Stimulated activated CD4-positive, alpha-beta T cell treated with anti-CD3 and anti-CD28 coated beads, Interleukin-1b, Interleukin-23, amount 100 ng/mL, for 1 hour (primary cell): ENCODE measurements at places on chromosomes 4 and X.

- no peak for DNase-seq
These were observed 207.3 kb upstream of the CENPE start for GRCh38 chr4:103405415-103405814.

DNA sequence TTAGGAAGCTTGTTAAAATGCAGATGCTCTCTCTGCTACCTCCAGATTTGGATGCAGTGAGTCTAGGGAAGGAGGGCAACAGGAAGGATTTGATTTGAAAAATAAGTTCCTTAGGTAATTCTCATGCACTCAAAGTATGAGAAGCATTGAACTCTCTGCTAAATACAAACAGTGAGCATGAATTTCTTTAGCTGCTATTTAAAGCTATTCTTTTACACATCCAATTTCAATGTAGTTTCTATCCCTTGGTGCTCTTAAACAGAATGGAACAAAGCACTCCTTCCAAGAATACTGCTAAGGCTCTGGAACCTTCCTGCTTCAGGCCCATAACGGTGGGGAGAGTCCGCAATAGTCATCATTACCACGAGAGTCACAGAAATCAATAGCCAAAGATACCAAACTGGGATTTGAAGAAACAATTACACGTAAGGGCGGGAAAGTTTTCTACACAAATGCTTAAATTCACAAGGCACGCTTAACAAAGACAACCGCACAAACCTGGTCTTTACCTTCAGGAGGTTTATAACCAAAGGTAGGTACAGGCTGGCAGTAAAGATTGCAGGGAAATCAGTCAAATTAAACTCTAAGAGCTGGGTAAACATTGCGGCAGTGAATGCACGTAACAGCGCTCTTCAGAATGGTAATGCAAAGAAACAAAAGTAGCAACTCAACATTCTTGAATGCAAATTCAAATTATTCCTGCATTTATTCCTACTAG is 123.2 kb upstream of the NAP1L5 start:
- DNase-seq: no peak

- no peak for DNase-seq
These were observed 323.3 kb downstream of the ASMT start for GRCh38 chrX:1938190-1938589.

- no peak for DNase-seq
These were observed 60.4 kb downstream of the SLC30A9 start for GRCh38 chr4:42050516-42051249.

DNA sequence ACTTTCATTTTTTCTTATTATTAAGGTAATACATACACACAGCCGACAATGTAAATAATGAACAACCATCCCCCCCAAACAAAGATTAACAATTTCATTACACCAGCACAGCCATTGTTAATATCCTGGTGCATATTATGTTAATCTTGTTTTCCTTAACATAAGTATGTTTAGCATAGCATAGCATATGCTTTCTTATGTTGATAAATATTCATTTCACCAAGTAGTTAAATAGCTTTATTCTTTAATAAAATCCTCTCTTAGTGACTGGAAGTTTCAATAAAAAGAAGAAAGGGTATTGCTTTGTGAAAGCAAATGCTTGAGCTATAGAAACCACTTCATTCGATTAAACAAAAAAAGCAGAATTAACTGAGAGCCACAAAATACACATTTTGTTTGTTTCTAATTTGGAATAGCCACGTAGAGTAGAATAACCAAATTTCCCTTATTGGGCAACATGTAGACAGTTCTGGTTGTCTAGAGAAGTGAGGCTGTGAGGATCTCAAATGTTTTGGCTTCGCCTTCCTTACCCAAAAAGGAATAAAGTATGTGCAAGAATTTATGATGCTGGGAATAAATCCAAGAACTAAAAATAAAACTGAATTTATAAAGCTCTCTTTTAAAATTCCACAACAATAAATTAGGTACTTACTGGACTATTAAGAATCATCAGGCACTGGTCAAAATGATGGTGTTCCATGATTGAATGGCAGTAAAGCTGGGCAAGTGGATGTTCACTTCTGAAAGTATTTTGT is 118.0 kb downstream of the PDE5A start:
- DNase-seq: no peak

DNA sequence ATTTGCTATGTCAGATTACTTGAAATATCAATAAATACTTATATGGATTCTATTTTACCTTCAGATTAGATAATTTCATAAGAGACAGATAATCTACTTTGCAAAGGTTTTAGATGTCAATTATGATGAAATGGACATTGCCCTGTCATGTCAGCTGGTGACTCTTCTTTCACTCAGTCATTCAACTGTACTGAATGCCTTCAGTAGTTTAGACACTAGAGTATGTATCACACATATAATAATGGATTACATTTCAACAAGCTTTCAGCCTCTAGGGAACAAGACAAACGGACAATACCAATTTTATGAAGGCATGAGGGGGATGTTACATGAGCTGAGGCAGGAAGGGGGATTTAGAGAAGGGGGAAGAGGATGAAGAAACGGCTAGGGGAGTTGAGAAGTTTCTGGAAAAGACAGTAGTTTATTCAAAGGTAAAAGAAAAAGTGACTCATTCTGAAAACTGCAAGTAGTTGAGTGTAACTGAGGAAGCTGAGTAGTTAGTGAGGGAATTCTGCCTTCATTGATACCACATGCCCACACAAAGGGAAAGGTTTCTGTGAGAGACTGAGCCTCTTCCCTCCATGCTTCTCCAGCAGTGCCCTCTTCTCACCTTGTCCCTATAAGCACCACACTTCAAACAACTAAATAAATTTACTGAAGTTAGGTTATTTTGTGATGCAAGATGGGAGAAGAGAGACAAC is 25.7 kb downstream of the SLC9B2 start:
- DNase-seq: no peak

- no peak for DNase-seq
These were observed 188.5 kb upstream of the TEX13C start for GRCh38 chrX:125131164-125131563.

DNA sequence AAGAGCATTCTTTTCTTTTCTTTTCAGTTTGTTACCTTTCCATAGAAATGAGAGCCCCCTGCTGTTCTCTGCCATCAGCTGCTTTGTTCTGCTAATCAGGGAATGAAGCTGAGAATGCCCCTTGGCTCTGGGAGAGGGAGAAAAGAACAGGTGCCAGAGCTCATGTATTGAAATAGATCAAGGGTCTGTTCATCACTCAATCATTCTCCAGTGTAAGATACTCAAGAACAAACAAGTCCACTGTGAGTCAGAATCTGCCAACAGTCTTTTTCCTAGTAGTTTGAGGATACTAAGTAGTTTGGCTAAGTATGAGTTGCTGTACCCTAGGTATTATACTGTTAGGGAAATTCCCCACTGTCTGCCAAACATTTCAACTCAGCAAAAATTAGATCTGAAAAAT is 144.3 kb downstream of the RTL3 start:
- no peak for DNase-seq

- no peak for DNase-seq
These were observed 215.9 kb downstream of the NR3C2 start for GRCh38 chr4:148226341-148226740.

DNA sequence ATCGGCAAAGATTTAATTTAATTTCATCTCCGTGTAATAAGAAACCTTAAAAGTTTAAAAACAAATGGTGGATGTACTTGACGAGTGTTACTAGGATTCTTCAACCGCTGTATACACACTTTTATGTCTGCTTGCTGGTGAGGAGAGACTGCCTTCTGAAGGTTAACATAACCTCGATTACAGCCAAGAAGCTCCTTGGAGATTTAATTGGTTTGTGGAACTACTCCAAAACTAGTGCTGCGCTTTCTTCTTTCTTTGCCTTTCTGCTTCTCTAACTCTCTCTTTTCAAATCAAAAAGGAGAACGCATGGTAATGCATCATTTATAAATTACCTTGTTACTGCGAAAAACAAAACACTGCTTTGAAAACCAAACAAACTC is 109.0 kb downstream of the ANTXR2 start:
- DNase-seq: no peak

- DNase-seq: no peak
These were observed 9.3 kb downstream of the TKTL1 start for GRCh38 chrX:154304846-154305245.

DNA sequence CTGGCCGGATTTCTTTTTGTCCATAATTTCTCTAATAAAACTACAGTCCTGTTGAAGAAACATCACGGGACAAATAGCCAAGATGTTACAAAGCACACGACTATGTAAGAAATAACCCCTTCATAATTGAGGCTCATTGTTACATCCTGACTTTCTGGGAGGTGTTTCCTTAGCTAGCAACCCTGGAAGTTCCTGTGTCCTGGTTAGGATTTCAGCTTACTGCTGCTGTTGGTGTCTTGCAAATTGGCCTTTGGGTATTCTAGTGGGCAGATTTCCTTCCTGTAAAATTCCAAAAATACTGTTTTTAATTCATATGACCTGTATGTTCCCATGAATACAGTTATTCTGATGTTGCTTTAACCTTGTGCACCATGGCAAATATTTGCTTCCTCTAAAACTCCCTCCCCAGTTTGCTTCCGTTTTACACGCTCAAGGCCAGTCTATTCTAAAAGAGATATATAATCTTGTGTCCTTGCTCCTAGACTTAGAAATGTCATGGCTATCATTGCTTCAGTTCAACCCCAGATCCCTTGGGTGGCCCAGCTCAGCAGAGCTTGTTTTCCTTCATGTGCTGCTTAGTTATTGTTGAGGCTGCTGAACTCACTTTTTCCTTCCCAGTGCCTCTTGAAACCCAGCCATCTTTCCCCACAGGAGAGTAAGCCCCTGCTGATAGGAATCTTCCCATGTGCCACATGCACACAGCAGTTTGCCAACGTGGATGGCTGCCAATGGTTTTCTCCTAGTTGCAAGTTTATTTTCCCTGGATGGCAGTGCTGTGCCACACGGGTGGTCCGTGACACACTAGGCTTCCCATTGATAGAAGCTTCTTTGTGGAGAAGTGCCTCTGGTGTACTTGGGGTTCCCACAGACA is 75.8 kb downstream of the TSPAN7 start:
- DNase-seq: no peak

DNA sequence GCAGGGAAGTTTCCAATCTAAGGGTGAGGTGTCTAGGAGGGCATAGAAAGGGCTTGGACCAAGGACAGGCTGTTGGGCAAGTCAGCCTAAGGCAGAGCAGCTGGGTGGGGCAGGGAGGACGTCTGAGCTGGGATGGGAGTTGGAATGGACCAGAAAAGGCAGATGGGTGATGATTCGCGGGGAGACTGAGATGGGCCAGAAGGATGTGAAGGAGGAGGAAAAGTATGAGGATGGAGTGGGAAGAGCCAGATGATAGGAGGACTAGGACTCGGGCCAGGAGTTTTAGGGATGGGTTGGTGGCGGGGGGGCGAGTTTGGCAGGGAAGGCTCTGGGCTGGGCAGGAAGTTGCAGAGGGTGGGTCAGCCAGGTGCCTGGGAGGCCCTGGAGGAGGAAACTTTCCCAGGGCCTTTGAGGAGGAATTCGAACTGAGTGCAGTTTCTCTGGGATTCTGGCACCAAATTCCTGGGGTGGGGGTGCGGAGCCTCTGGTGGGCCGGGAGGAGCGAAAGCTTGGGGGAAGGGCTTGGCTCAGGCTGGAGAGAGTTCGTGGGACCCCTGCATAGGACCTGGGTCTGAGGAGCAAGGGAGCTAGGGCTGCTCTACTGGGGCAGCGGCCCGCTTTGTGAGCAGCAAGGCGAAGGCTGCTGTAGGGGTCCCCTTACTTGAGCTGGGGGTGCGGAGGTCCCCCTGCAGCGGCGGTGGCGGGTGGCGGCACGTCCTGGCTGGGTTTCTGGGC is 8.7 kb upstream of the TIMP1 start:
- DNase-seq: no peak

- no peak for DNase-seq
These were observed 497.6 kb downstream of the CCSER1 start for GRCh38 chr4:90624781-90625180.

- no peak for DNase-seq
These were observed 892.8 kb upstream of the DIAPH2 start for GRCh38 chrX:95791876-95792275.

DNA sequence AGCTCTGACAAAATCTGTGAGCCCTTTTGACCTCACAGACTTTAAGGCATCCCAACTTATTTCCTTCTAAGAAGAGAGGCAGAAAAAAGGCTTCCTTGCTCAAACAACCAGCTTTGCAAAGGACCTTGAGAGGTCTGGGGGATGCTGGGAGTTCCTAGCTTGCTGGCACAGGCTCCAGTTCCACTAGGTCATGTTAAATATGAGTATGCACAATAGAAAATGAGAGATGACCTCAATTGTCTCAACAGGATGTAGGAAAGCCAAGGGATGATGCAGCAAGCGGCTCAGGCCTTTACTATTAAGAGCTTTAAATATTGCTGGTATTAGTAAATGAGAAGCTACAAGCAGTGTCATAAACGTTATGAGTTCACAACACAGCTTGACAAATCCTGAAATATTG is 13.3 kb upstream of the ZNF827 start:
- DNase-seq: no peak

DNA sequence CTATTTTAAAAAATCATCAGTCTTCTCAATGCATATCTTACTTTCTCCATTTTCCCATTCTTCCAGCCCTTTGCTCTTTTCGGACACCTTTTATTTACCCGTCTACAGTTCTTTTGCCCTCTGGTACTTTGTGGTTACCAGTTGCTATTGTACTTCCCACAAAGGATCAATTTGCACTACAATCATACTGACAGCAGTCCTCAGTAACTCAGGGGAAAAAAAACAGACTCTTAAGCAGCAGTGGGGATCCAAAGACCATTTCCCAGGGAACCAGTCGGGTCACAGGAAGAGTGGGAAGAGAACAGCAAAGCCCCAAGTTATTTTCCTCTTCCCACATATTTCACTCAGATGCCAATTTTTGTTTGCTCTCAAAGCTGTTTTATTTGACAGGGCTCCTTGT is 23.1 kb downstream of the DMD start:
- no peak for DNase-seq

DNA sequence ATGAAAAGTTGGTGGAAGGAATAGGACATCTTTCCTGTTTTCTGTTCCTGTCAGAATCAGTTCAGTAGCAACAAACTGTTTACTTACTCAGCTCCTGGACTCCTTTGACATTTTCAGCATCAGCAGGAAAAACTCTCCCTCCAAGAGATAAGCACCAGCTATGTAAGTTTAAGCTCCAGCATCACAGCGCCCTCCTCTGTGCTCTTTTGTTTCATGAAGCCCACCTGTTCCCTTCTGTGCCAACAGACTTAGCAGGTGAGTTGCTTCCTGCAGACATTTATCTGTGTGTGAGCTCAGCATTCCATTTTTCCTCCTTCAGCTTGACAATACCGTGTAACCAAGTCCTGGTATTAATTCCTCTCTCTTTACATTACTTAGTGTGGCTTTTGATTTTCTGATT is 644.1 kb upstream of the AGA start:
- no peak for DNase-seq

DNA sequence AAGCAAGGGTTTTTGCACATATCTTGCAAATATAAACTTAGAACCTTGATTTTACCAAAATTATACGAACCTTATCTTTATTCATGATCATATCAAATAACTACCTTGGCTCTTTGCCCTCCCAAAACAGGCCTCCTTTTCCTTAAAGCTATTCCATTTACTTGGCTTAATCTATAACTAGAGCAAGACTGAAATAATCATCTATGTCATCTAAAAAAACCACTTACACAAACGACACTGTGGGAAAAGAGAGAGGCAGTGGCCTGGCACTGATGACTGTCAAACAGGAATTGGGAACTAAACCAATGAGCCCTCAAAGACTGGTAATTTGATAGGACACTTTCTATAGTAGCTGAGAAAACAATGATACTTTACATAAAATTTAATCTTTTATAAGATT is 11.7 kb upstream of the PTPN13 start:
- DNase-seq: no peak
